ENCODE measurements at places on chromosomes 6 and 20. TPM values are rescaled to one million over a fixed set of nuclear protein-coding genes. Genes with fewer than 3 reads are reported as not detected.
A peak's percentile ranks its signal among the peaks of the same experiment; 100 is the strongest.

GRCh38 chr6:131683479-131683878, 17.7 kb downstream of the OR2A4 start:
- H3K27ac ChIP-seq = no peak overlapping the region
- H3K4me3 ChIP-seq = no peak overlapping the region
- H3K4me1 ChIP-seq = no peaks in the 10 kb centered on the region
- H3K36me3 ChIP-seq = no peaks in the 10 kb centered on the region
- peaks cover 2% of the 10 kb centered on the region for H3K27me3 ChIP-seq
- DNase-seq = no peak

GRCh38 chr6:106315765-106316374, 9.7 kb downstream of the ATG5 start:
- peaks cover 17% of the 10 kb centered on the region for H3K36me3 ChIP-seq
- H3K27ac ChIP-seq = no peak overlapping the region
- no peaks in the 10 kb centered on the region for H3K27me3 ChIP-seq
- DNase-seq = no peak

GRCh38 chr6:106243261-106243660, 82.3 kb downstream of the ATG5 start:
- H3K27ac ChIP-seq = no peak overlapping the region
- H3K36me3 ChIP-seq = peaks cover 17% of the 10 kb centered on the region
- H3K27me3 ChIP-seq = no peaks in the 10 kb centered on the region
- peaks cover 21% of the 10 kb centered on the region for H3K4me1 ChIP-seq

DNA sequence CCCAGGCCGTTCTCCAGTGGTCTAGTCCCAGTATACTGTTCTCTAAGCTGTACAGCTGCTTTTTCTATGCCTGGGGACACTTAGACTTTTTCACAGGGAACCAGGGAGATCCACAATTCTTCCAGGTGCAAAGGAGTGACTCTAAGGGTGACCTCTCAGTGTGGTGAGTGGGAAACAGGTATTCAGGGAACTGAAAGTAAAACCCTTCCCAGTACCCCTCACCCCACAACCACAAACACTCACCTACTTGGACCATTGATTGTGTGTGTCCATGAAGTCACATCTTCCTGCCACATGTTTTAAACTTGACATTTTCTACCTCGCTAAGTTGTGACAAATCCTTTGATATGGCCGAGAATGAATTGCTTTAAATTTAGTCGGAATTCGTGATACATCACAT, 183.6 kb downstream of the CLIC5 start:
- H3K27ac ChIP-seq = no peak overlapping the region
- H3K36me3 ChIP-seq = no peaks in the 10 kb centered on the region
- no peak overlapping the region for H3K4me3 ChIP-seq
- peaks cover 18% of the 10 kb centered on the region for H3K27me3 ChIP-seq

DNA sequence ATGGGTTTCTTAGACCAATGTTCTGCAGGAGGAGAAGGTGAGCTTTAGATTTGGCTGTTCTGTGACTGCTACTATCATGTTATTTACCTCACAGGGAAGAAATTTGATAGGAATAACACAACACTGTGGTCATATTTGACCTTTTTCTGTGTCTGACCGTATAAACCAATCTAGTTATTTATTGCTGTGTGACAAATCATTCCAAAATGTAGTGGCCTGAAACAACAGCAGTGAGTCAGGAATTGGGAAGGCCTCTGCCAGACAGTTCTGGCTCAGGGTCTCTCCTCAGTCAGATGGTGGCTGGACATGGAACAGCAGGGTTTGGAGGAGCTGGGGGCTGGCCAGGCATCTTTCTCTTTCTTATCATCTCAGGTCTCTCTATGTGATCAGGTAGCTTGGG, 33.0 kb downstream of the RIPOR2 start:
- peaks cover 58% of the 10 kb centered on the region for H3K4me1 ChIP-seq
- peaks cover 7% of the 10 kb centered on the region for H3K27me3 ChIP-seq
- H3K4me3 ChIP-seq = peak overlapping the region; percentile 19

- peaks cover 14% of the 10 kb centered on the region for H3K4me1 ChIP-seq
- H3K4me3 ChIP-seq = no peak overlapping the region
- H3K36me3 ChIP-seq = no peaks in the 10 kb centered on the region
- DNase-seq = no peak
- H3K27me3 ChIP-seq = peaks cover 6% of the 10 kb centered on the region
Measured at GRCh38 chr6:132733814-132734213, 20.0 kb upstream of the VNN1 start.

The HMGCLL1 gene
- total RNA-seq = not detected

The MYL9 gene
- total RNA-seq = 1,294 TPM

DNA sequence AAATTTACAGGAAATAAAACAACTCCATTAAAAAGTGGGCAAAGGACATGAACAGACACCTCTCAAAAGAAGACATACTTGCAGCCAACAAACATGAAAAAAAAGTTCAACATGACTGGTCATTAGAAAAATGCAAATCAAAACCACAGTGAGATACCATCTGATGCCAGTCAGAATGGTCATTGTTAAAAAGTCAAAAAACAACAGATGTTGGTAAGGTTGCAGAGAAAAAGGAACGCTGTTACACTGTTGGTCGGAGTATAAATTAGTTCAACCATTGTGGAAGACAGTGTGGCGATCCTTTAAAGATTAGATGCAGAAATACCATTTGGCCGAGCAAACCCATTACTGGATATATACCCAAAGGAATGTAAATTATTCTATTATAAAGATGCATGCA, 858.0 kb upstream of the FLRT3 start:
- H3K27me3 ChIP-seq = no peaks in the 10 kb centered on the region
- peaks cover 1% of the 10 kb centered on the region for H3K36me3 ChIP-seq
- no peak for DNase-seq
- H3K27ac ChIP-seq = no peak overlapping the region
- H3K4me3 ChIP-seq = no peak overlapping the region

DNA sequence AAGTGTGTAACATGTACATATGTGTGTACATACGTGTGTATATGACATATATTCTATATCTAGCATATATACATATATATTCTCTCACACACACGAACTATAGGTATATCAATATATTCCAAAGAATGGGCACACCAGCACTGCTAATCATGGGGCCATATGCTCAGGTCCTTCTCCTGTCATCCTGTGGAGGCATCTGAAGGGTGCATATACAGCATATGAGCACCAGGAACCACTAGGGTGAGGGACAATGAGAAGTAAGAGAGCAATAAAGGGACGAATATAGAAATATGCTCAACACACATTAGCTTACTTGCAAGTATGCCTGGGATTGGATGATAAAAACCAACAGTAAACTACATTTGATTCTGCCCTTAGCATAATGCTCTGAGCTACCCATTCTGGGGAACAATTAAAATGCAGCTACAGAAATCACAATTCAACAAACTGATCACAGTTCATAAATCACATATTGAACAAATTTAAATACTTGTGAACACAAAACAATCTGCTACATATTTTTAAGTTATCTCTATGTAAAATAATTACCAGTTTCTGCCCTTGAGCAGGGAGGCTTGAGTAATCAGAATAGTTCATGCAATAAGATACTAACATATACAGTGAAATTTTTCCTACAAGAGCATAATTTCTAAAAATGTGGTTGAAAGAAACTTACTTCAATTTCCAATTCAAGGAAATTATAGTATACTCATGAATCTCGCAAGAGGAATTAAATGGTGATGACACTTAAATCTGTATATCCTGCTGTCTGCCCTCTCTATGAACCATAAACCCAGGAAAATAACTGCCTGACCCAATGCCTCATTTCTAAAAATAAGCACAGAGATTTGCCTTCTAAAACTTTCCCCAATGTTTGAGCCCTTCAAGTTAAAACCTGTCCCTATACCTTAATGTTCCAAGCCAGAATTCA, 272.2 kb upstream of the THEMIS start:
- H3K4me3 ChIP-seq = no peak overlapping the region
- peaks cover 7% of the 10 kb centered on the region for H3K36me3 ChIP-seq
- no peaks in the 10 kb centered on the region for H3K27me3 ChIP-seq
- H3K4me1 ChIP-seq = peaks cover 27% of the 10 kb centered on the region
- DNase-seq = no peak
- H3K27ac ChIP-seq = no peak overlapping the region

- H3K27ac ChIP-seq = no peak overlapping the region
- peaks cover 15% of the 10 kb centered on the region for H3K4me1 ChIP-seq
- H3K27me3 ChIP-seq = no peaks in the 10 kb centered on the region
- H3K36me3 ChIP-seq = no peaks in the 10 kb centered on the region
- no peak overlapping the region for H3K4me3 ChIP-seq
Measured at GRCh38 chr6:8069151-8069550, 5.0 kb upstream of the BLOC1S5 start.
